Activated T-cell treated with anti-CD3 and anti-CD28 coated beads for 24 hours (primary cell): ENCODE measurements at places on chromosomes 3 and 15.
A peak's percentile ranks its signal among the peaks of the same experiment; 100 is the strongest.

DNA sequence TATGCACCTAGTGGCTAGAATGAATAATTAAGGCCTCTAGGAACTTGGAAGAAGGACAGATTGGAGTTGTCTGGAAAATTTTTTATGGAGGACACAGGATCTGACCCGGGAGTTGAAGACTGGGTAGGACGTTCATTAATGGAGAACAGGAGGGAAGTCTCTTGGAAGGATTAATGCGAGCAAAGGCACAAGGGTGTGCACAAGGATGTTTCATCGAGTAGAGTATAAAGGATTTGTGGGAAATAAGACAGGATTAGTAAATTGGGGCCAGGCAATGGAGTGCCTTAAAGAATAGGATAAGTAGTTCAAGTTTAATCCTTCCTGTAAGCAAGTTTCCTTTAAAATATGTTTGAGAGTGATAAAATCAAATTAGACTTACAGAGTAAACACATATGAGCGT lies 14.6 kb downstream of the LMOD3 start:
- no peak for DNase-seq

GRCh38 chr3:79247725-79248043 lies 520.1 kb downstream of the ROBO1 start:
- no peak for DNase-seq

- peak; percentile 9 for DNase-seq
These were observed 9.5 kb downstream of the CA12 start for GRCh38 chr15:63372018-63372705.

GRCh38 chr3:181344331-181344730 lies 354.8 kb upstream of the DNAJC19 start:
- DNase-seq: no peak

DNA sequence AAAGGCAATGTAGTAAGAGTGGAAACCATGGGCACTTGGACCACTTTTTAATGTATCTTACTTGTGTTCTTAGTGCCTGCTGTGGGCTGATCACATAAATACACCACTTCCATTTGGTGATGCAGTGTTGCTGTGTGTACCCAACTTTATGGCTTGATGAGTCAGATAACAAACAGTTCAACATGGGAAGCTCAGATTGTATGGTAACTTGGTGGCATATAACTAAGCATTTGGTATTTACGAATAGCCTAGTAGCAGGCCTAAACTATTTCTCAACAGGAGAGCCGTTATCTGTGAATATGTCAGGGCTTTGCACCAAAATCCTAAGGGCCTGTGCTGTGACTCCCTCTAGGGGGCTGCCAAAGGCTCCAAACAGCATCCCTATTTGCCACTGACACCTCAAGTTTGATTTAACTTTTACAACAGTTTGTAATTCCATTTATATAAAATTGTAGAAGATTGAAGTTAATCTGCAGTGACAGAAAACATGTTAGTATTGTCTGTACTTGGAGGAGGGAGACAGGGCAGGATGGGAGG lies 640.4 kb upstream of the CADM2 start:
- DNase-seq: no peak

- no peak for DNase-seq
These were observed 71.3 kb downstream of the PTPRG start for GRCh38 chr3:61632568-61633175.

DNA sequence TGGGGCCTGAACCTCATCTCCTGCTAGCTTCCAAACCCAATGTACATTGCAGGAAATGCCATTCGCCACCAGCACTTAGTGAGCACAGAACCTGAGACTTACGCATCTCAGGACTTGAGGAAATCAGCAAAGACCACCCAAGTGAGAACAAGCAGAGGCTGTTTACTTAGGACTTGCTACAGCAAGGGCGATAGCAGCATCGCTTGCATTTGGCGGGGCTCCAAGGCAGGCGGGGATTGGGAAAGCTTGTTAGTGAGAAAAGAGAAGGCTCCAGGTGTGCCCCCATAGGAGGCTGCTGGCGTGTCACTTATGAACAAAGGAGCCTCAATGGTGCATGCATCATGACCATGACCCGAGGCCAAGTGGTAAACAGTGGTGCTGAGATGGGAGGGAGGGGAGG lies 19.7 kb downstream of the SLC6A20 start:
- DNase-seq: no peak

DNA sequence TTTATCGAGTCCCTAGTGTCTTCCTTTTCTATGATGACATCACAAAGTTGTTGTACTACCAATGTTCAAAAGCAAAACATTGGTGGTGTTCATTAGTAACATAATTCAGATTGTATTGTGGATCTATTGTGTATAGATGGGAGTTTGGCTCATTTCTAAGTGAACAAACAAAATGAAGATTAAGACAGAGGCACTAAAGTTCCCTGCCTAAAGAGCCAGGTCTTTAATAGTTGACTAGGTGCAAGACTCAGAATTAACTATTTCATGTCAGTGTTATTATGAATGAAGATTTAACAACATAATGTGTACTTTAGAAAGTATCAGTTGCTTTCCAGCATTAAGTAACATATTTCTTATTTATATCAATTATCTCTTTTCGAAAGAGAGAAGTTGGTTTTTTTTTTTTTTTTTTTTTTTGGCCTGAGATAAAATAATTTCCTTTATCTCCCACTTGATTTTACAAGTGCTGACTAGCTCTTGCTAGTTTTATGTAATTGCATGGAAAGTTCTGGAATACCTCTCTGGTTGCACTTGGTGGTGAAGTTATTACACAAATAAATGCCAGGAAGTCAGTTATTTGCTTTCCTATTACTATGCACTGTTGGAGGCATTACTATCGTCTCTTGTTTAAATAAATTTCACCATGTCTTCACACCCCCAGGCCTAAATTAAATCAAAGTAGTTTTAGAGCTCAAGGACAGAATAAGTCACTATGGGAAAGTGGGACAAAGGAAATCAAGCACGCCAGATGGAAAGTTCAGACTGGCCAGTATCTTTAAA lies 48.7 kb downstream of the NAALADL2 start:
- DNase-seq: no peak

DNA sequence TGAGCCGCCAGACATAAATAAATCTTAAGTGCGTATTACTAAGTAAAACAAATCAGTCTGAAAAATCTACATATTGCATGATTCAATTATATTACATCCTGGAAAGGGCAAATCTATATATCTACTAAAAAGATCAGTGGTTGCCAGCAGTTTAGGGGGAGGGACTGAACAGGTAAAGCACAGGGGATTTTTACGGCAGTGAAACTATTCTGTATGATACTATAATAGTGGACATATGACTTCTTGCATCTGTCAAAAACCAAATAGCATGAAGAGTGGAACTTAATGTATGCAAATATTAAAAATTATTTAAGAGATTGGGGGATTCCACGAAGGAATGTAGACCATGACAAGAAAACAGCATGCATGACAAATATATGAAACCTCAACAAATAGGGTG lies 111.6 kb downstream of the MYO9A start:
- DNase-seq: no peak

- no peak for DNase-seq
These were observed 5.5 kb upstream of the CD200 start for GRCh38 chr3:112327371-112327951.

GRCh38 chr15:71572452-71573053 lies 237.8 kb upstream of the NR2E3 start:
- DNase-seq: no peak

GRCh38 chr15:37359101-37359892 lies 258.9 kb upstream of the MEIS2 start:
- no peak for DNase-seq

GRCh38 chr3:65548848-65549625 lies 489.7 kb downstream of the MAGI1 start:
- DNase-seq: no peak

DNA sequence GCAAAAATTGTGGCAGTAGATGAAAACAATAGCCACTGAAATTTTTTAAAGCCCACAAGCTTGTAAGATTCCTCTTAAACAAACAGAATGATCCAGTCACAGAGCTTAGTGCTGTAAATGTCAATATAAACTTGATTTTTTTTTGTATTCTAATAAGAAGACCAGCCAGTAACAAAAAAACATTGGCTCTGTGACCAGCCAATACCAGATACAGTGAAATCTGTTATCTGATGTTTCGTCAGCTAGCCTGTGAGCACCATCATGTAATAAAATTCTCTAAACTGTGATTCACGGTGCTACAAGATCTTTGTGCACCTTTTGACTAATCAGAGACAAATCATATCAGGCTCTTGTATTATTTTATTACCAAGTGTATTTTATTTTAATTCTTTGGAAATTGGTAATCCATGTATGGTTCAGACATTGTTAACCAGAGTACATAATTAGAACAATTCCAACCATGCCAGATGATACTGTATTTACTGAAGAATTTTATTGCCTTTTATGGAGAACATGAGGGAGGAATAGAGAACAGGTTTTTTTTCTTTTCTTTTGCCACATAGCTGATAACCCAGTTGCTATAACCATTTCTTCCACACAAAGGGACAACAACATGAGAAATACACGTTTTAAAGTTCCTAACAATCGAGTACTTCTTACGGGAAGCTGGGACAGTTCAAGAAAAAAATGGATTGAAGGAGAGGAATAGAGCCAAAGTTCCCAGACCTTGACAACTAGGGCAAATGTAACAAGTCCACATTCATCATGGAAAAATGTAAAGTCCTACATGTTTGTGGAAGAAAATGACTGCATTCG lies 71.9 kb downstream of the FILIP1L start:
- no peak for DNase-seq

DNA sequence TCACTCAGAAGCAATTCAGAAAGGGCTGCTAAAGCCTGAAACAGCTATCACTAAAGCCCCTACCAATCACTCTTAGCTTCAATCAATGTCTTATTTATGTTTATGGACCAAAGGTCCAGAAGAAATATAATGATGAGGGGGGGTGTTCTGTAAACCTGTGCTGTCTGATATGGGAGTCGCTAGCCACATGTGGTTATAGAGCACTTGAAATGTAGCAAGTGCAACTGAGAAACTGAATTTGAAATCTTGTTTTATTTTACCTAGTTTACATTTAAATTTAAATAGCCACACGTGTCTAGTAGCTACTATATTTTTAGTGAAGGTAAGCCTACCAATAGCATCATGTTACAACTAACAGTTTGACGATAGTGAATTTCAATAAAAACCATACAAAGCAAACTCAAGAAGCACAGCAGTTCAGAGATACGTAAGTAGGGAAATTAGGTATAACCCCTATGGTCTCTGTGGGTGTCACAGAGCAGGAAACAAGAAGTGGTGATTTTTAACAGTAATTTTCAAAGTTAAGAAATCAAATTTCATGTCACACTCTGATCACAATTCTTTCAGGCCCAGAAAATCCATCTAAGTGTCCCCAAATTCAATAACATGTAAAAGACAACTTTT lies 3.6 kb downstream of the POU1F1 start:
- DNase-seq: no peak

GRCh38 chr3:32522682-32523081 lies 20.0 kb upstream of the CMTM6 start:
- DNase-seq: no peak

GRCh38 chr15:33679061-33679460 lies 289.2 kb upstream of the CHRM5 start:
- DNase-seq: no peak
